Activated CD4-positive, alpha-beta T cell treated with anti-CD3 and anti-CD28 coated beads for 36 hours (primary cell): ENCODE measurements at places on chromosomes 4 and X.

DNA sequence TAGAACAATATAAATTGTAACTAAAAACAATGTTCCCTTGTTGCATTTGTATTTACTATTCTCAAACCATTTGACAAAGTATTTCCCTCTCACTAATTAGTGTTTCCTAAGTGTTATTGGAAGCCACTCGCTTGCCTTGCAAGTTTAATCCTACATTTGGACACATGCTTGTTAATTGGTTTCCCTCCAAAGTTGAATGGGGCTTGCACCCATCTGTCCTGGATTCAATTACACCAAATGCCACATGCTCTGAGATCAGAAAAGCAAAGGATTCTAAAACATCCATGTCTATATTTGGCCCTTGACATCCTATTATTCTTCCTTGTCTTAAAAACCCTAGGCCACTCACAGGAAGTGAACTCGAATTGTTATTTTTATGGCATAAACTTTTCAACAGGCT, 146.6 kb downstream of the AMELX start:
- DNase-seq, result no peak

GRCh38 chr4:86493460-86493859, 100.7 kb upstream of the PTPN13 start:
- no peak for DNase-seq

GRCh38 chr4:94803181-94803580, 45.4 kb downstream of the BMPR1B start:
- no peak for DNase-seq

DNA sequence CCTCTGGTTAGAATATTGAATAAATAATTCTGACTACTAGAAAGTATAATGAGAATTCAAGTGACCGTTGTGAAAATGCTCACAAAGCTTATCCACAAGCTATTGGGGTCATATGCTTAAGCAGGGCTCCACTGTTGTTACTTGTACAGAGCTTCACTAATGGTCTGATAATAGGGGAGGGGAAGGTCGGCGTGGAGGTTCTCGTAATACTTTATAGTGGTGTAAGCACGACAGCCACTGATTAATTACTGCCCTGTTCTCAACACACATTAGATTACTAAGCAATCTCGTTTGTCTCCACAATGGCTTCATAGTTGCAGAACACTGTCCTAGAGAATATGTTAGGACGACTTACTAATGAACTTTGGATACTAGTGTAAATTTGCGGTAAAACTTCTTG, 11.6 kb downstream of the UNC5C start:
- DNase-seq, result no peak

DNA sequence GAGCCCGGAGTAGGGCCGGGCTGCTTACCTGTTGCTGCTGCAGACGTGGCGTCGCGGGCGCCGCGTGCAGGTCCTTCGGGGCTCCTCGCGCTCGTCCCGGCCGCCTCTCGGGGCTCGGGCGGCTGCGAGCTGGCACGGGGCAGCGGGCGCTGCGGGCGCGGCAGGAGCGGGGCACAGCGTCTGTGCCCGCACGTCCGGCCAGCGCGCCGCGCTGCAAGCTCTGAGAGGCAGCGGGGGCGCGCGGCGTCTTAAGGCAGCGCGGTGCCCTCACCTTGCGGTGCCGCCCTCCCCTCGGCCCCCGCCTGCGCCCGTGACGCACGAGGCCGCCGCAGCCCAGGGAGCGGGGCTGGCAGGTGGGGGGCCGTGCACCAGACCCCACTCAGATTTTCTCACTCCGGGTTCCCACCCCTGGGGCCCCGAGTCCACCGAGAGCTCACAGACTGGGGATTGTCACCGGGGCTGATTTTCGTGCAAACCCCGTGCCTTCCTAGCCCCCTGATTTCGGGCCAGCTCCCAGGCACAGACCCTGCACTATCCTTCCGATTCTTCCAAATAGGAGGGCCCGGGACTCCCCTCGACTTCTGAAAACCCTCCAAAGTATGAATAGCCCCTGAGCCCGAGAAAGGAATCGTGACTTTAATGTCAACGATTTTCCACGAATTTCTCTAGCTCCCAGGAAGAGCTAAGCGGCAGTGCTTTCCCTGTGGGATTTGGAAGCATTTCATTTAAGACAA, at the start of gene GPR101:
TSS of gene GPR101 (minus strand) at position 222 of the 734 bp plus-strand sequence. CDS start 2,321 bp downstream, outside the sequence.
- DNase-seq, result peak; percentile 32
